ENCODE measurements at places on chromosomes 6 and 20. TPM values are rescaled to one million over a fixed set of nuclear protein-coding genes. Genes with fewer than 3 reads are reported as not detected.

DNA sequence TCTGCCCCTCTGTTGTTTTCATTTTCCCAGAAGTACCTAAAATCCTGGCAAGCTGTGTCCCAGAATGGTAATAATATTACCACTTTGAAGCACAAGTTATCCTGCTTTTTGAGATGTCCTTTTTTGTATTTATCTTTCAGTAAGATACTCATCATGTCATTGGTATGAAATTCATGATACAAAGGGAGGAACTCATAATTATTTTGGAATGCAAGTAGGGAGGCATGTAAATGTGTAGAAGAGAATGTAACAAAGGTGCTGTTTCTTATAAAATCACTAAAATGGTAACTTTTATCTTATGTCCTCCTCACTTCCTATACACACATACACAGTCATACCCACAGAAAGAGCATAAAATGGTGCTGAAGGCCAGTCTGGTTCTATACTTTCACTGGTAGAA, 109.9 kb downstream of the CD2AP start:
- no peak for DNase-seq

The TMEM200A gene
- polyA plus RNA-seq = 23.6 TPM

The RBM39 gene
- 540 TPM for polyA plus RNA-seq

The RSPH9 gene
- 1.6 TPM for polyA plus RNA-seq

DNA sequence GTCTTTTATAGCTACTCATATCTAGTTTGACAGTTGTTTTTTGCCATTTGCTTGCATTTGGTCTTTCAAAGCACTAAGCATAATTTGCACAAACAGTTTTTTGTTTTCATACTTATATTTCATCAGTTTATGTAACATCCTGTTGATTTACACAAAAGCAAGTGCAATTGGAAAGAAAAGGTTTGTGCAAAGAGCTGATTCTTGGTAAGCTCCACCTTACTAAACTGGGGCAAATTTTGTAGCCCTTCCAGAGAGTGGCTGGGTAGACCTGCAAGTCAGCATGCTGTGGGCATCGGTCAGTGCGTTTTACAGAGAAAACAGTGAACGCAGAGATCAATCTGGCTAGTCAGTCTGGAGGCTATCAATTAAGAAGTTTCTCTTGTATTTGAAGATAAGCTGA, 34.5 kb downstream of the TXLNB start:
- no peak for DNase-seq

The ERVFRD-1 gene
- polyA plus RNA-seq = 0.07 TPM

Measured in renal pelvis (tissue), 12 donors.